ENCODE measurements at places on chromosomes 16 and 17. TPM values are rescaled to one million over a fixed set of nuclear protein-coding genes. Genes with fewer than 3 reads are reported as not detected.
A peak's percentile ranks its signal among the peaks of the same experiment; 100 is the strongest.

Gene MRPL10
- total RNA-seq = 28.6 TPM

GRCh38 chr17:78176548-78177025, 8.2 kb downstream of the SYNGR2 start:
- peak; percentile 85 for DNase-seq

- DNase-seq = no peak
These were observed 9.5 kb downstream of the DLX4 start for GRCh38 chr17:49978501-49978900.

DNA sequence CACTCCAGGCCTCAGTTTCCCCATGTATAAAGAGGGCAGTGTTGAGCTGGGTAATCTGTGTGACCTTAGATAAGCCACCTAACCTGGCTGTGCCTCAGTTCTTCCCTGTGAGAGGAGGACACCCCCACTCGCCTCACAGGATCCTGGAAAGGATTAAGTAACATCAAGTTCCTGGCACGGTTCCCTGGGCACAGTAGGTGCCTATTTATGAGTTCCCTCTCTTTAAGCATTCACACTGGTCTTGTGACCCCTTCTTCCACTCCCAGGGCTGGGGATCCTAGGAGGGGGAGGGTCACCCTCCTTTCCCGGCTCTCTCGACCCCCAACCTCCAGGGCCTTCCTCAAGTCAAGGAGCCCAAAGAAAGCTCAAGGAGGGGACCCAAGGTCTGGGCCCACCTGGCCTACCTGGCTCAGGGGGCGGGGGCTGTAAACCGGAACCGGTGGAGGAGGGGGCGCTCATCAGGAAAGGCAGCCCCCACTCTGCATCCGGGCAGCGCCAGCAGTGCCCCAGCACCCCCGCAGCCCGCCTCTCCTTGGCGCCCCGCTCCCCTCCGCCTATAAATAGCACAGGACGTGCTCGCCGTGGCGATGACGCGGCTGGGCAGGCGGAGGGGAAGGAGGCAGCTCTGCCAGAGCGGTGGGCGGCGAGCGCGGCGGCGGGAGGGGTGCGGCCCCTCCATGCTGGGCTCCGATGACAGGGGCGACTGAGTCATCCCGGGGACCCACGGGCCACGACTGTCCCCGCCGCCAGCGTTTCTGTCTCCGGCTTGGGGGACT, 9.4 kb downstream of the RPL19 start:
- DNase-seq = peak; percentile 97

- DNase-seq = no peak
These were observed 48.1 kb downstream of the WSB1 start for GRCh38 chr17:27342059-27342458.

Gene GNPTG
- 45.3 TPM for total RNA-seq

Gene CNGB1
- not detected for total RNA-seq

GRCh38 chr17:57462007-57462579, 205.8 kb downstream of the MSI2 start:
- no peak for DNase-seq

DNA sequence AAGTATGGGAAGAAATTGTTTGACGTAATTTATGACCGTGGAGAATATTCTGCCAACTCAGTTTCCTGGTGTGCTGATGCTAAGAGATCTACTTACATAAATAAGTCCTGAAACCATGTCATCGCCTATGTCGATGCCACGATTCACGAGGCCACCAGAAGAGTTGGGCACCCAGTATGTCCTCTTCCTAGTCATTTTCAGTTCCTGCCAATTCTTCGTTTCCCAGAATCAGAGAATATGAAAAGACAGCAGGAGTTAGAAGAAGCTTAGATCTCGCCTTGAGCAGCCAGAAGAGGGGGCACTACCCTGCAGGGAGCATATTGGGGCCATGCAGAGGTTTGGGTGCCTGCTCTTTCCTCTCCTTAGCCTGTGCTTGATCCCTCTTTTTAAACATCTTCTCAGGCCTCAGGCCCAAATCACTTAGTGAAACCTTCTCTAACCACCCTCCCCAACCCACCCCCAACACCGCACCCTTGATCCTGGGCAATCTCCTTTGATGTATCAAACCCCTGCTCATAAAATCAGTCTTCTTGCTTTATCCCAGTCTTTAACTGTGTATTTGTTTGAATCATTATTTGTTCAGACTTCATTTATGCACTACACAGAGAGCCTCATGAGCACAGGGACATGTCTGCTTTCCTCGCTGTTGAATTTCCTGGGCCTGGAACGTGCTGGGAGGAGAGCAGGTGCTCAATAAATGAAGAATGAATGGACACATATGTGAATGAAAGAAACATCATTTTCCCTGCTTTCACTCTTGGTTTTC, 12.2 kb upstream of the LONP2 start:
- DNase-seq = peak; percentile 54

- no peak for DNase-seq
These were observed 10.1 kb downstream of the THRA start for GRCh38 chr17:40072735-40073346.

GRCh38 chr17:31598921-31599571, 207.6 kb downstream of the RAB11FIP4 start:
- DNase-seq = no peak

DNA sequence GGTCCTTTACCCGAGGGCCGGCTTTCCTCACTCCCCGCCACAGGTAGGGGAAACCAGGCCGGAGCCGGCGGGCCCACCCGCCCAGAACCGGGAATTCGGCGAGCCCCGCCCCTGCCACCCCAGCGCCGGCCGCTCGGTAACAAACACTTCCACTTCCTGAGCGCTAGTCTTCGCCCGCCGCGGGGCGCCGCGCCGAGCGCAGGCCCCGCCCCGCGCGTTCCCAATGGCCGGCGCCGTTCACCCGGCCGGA, 224 bp upstream of the NHERF1 start:
- no peak for DNase-seq

DNA sequence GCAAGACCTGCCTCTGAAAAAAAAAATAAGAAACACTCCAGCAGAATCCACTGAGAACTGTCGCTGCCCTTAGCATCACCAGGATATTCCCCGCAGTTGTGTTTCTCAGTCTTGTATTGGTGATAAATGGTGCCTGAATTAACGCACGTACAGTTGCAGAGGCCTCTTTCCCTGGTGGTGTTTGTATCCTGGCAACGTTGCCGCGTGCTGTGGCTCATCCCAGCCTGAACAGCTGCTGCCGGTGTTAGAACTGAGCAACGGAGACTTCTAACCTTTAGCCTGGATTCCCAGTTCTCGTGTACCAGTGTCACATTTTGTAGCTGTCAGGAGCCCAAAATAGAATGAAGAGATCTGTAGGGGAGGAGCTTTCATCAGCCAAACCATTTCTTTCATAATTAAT, 4.8 kb downstream of the MLYCD start:
- DNase-seq = no peak

GRCh38 chr17:21573961-21574610, 118.2 kb upstream of the KCNJ18 start:
- peak; percentile 91 for DNase-seq

DNA sequence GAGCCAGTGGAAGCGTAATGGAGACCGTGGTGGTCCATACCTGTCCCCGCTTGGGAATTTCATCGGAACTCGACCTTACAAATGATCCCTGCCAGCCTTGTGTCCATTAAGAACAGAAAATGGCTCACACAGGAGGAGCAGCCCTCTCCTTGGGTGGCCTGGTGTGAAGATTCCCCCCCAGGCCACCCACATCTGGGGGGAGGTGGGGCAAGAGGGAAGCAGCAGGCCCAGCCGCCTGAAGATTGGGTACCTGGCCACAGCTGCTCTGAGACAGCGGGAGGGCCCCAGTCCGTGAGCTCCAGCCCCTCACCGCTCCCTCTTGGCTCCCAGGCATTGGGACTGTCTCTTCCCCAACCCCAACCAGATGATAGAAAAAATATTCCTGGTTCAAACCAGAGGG, 277.8 kb upstream of the FOXF1 start:
- DNase-seq = no peak

DNA sequence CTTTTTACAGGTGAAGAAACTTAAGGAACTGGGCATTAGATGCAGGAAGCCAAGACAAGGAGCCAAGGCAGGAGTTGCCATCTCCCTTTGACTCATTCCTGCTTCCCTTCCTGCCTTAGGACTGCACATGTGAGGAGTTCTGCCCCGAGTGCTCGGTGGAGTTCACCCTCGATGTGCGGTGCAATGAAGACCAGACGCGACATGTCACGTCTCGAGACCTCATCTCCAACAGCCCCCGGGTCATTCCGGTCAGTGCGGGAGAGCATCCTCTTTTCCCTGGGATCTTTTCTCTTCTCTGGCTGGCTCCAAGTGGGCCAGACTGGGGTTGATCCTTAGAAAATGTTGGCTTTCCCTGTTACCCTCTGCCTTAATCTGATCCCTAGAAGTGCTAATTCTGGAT, 6.6 kb downstream of the POLR2C start:
- DNase-seq = peak; percentile 20

DNA sequence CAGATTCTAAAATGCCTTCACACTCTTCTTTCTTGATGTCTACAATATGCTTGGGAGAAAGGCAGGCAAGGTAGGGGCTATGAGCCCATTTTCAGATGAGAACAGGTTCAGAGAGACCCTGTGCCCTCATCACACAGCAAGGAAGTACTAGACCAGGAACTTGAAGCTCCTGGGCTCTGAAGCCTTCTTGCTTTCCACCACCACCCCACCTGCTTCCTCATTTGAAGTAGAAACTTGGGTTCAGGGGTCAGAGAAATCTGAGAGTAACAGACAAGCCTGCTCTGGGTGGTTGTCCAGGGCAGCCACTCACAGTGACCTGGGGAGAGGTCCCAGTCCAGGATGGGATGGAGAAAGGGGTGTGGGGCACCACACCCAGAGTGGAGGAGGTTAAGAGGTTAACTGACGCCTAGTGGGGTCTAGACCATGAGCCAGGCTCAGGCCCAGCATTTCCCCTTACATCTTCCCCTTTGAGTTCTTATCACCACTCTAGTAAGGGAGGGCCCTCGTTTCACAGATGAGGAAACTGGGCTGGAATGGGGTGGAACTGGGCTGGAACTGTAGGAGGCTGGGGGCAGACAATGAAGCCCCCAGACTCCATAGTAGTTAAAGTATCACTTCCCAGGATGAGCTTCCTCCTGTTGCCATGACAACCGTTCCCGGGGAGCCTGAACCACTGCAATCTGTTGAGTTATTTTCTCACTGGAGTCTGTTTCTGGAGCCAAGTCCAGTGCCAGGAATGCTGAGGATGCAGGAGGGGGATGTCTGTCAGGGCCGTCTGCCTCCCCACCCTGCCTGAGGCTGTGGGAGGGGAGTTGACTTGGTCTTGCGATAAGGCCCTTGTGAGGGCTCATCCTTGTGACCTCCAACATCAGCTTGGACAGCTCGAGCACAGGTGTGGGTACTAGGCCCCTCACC, 16.2 kb upstream of the PHF12 start:
- peak; percentile 56 for DNase-seq

DNA sequence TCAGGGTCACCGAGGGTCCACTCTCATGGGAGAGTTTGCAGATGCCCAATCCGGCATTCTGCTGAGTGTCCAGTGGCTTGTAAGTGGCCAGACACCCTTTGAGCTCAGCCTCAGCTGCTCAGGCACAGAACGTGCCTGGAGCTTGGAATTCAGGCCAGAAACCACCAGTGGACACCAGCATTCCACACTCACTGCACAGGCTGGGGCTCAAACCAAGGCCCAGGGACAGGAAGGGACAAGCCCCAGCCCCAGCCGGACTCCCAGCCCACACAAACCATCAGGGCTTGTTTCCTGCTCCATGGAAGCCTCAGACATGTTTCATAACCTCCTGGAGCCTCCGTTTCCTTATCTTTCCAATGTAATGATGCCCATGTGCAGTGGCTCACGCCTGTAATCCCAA, 5.0 kb upstream of the NPRL3 start:
- no peak for DNase-seq

GRCh38 chr16:35725949-35726348, 2266.5 kb downstream of the TP53TG3F start:
- DNase-seq = no peak

- no peak for DNase-seq
These were observed 11.3 kb upstream of the STAC2 start for GRCh38 chr17:39236981-39237441.

DNA sequence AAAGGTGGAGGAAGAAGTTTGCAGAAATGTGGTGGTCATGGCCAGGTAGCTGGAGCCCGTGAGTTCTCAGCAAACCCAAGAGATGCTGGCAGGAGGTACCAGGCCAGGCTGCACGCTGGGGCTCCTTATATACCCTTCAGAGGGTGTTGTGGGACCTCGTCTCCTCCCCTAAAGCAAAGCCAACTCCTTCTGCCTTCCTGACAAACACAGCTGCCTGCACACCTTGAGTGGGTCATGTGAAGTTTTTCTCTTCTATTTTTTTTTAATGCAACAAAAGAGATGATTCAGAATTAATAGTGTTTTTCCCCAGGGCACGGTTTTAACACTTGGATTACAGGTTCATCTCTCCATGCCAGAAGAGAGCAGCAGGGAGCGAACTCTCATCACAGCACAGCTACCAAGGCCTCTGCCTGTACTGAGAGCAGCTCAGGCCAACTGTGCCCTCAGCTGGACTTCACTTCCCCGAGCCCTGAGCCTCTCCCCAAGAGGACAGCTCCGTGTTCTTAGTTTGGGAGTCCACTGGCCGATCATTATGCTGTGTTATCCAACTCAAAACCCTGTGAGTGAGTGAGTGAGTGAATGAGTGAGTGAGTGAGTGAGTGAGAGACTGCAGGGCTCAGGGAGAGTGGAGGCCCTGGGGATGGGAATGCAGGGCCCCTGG, at the start of gene KRT15:
Gene KRT15 (minus strand): TSS at position 102 of the 661 bp plus-strand sequence. CDS start 63 bp downstream, at position 39.
- no peak for DNase-seq

Gene MEFV
- total RNA-seq = 4.5 TPM

- no peak for DNase-seq
These were observed 358.7 kb downstream of the HS3ST4 start for GRCh38 chr16:26050472-26050871.

DNA sequence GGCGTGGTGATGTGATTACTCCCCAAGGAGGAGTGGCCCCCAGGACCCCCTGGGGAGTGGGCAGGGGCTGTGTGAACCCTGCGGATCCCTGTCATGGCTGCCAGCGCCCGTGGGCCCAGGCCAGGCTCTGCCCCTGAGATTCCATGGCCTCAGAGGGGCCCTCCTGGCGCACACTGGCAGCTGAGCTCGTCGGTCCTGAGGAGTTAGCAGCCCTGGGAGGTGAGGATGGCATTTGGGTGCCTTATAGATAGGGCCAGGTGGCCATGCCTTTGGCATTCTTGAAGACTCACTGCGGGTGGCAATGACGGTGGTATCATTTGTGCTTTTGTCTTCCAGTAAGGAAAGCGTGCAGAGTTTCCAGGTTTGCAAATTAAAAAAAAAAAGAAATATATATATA, 146.8 kb upstream of the GSE1 start:
- DNase-seq = no peak

GRCh38 chr16:1818204-1818872, 8.3 kb downstream of the HAGH start:
- DNase-seq = no peak

- no peak for DNase-seq
These were observed 17.0 kb upstream of the ABCA8 start for GRCh38 chr17:68972119-68972704.

Gene PLEKHH3
- 47.5 TPM for total RNA-seq

GRCh38 chr17:48494335-48494734, 36.5 kb downstream of the HOXB1 start:
- DNase-seq = no peak

Gene MYH13
- not detected for total RNA-seq

GRCh38 chr16:88975511-88976061, 1.4 kb downstream of the CBFA2T3 start:
- DNase-seq = no peak

Gene CIBAR2
- total RNA-seq = 0.57 TPM

GRCh38 chr17:7237761-7238419, 1.4 kb downstream of the PHF23 start:
- DNase-seq = peak; percentile 95
